ENCODE measurements at places on chromosomes 11 and 22. TPM values are rescaled to one million over a fixed set of nuclear protein-coding genes. Genes with fewer than 3 reads are reported as not detected.

DNA sequence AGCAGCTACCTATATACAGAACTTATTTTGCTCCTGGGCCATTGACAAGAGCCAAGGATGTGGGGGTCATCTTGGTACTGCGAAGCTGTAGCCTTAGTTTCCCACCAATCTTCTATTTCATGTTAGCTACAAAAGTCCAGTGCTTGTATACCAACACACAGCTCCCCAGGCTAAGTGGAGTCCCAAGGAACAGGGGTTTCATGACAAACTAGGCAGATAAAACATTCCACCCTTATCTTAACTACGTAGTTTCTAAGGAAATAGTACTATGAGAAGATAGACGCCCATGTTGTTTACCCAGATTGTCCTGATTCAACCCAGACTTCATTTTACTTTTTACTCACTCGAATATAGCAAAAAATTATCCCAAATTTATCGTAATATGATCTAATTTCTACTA is 218.5 kb downstream of the DYNC2H1 start:
- H3K27me3 ChIP-seq: no peaks in the 10 kb centered on the region
- no peak overlapping the region for H3K4me3 ChIP-seq
- H3K4me1 ChIP-seq: no peaks in the 10 kb centered on the region
- H3K27ac ChIP-seq: no peak overlapping the region
- H3K36me3 ChIP-seq: no peaks in the 10 kb centered on the region
- no peak for DNase-seq

GRCh38 chr11:12090761-12091258 is 19.6 kb upstream of the MICAL2 start:
- peaks cover 2% of the 10 kb centered on the region for H3K4me1 ChIP-seq
- H3K4me3 ChIP-seq: no peak overlapping the region
- no peaks in the 10 kb centered on the region for H3K36me3 ChIP-seq
- no peaks in the 10 kb centered on the region for H3K27me3 ChIP-seq
- H3K27ac ChIP-seq: no peak overlapping the region

DNA sequence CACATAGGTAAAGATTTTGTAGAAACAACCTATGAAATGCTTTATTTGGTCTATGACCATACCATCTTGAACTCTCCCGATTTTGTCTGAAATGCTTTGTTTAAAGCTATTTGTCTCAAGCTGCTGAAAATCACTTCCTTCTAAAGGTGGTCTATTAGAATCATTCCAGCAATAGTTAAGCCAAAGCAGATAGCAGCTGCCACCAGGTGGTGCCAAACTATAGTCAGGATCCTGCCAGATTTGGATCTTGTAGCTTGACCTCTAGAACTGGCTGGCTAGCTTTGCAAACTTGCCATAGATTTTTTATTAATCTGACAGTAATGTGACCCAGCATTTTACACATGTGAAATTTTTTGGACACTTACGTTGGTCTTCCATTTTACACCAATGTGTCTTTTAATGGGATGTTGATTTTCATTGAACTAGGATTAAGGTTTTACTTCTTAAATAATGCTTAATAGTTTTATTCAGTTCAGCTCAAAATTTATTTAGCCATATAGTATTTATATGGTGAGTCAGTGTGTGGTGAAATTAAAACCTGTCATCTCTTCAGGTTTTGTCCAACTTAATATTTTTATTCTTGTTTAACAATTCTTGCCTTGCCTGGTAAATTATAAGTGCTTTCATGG is 19.7 kb downstream of the CTR9 start:
- peak; percentile 65 for DNase-seq
- H3K4me1 ChIP-seq: peaks cover 14% of the 10 kb centered on the region
- no peak overlapping the region for H3K4me3 ChIP-seq

DNA sequence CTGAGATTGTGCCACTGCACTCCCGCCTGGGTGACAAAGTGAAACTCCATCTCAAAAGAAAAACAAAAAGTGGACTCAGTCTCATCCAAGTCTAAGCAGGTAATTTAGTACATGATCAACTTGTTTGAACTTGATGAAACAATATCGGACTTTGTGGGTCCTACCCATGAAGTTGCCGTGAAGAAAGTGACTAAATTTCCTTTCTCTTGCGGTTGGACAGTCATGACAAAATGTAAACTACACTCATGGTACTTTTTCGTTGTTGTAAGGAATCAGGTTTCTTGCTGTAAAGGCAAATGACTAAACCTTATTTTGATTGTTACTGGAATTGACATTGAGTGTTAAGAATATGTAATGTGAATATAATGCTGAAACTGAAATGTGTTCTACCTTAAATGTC is 164.5 kb upstream of the PLET1 start:
- H3K4me1 ChIP-seq: no peaks in the 10 kb centered on the region
- H3K27me3 ChIP-seq: no peaks in the 10 kb centered on the region
- H3K36me3 ChIP-seq: no peaks in the 10 kb centered on the region
- no peak overlapping the region for H3K4me3 ChIP-seq
- no peak for DNase-seq

- H3K36me3 ChIP-seq: no peaks in the 10 kb centered on the region
- H3K27ac ChIP-seq: no peak overlapping the region
- no peaks in the 10 kb centered on the region for H3K27me3 ChIP-seq
These were observed 8.1 kb downstream of the ALDH3B2 start for GRCh38 chr11:67666303-67666645.

DNA sequence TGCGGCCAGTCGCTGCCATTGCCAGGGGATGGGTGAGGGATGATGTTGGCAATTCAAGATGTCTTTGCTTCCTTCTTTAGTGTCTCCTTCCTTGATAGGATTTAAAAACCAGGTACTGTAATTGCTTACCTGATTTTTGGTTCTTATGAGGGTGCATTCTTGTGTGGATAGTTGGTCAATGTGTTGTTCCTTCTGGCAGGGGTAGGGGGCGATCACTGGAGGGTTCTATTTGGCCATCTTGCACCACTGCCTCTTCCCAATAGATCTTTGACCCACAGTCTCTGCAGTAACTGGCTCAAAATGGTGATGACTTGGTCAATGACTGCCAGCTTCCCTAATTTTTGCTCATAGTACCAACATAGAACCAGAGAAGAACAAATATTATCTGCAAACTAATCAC is 680.1 kb downstream of the DLG2 start:
- H3K4me3 ChIP-seq: no peak overlapping the region
- no peak for DNase-seq
- H3K36me3 ChIP-seq: no peaks in the 10 kb centered on the region
- H3K4me1 ChIP-seq: no peaks in the 10 kb centered on the region

GRCh38 chr11:126267650-126268049 is 1.0 kb downstream of the SRPRA start:
- H3K27ac ChIP-seq: peak overlapping the region; percentile 86
- H3K36me3 ChIP-seq: peaks cover 8% of the 10 kb centered on the region
- H3K4me3 ChIP-seq: peak overlapping the region; percentile 91

GRCh38 chr11:117771197-117771596 is 25.8 kb downstream of the DSCAML1 start:
- H3K36me3 ChIP-seq: no peaks in the 10 kb centered on the region
- DNase-seq: no peak
- H3K4me1 ChIP-seq: no peaks in the 10 kb centered on the region
- no peaks in the 10 kb centered on the region for H3K27me3 ChIP-seq
- no peak overlapping the region for H3K4me3 ChIP-seq
- H3K27ac ChIP-seq: no peak overlapping the region

- no peaks in the 10 kb centered on the region for H3K36me3 ChIP-seq
- H3K4me3 ChIP-seq: no peak overlapping the region
- no peak overlapping the region for H3K27ac ChIP-seq
- no peaks in the 10 kb centered on the region for H3K4me1 ChIP-seq
These were observed 41.7 kb upstream of the NUP160 start for GRCh38 chr11:47889714-47890441.

SEPTIN3 gene
- not detected for total RNA-seq

PIH1D2 gene
- 0.38 TPM for total RNA-seq

OR6T1 gene
- not detected for total RNA-seq

APOBEC3F gene
- total RNA-seq: 5.0 TPM

CYTH4 gene
- 3.1 TPM for total RNA-seq

All from right lobe of liver (tissue), 6 donors.